ENCODE measurements at places on chromosomes 7 and 10.

DNA sequence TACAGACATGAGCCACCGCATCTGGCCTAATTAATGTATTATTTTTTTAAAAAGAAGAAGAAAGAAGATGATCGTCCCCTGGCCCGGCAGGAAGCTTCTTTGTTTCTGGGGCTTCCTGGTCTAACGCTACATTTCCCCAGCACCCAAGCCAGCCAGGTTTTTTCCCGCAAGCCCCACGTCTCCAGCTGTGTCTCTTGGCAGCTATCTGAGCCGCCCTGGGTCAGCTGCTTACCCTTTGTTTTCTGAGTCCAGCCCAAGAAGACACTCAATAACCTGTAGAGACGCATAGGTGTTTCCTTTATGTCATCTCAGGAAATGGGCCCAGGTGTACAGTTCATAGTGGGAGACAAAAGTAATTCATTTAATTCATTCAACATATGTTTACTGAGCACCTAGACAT, 110.2 kb downstream of the MTPAP start:
- no peak for DNase-seq

DNA sequence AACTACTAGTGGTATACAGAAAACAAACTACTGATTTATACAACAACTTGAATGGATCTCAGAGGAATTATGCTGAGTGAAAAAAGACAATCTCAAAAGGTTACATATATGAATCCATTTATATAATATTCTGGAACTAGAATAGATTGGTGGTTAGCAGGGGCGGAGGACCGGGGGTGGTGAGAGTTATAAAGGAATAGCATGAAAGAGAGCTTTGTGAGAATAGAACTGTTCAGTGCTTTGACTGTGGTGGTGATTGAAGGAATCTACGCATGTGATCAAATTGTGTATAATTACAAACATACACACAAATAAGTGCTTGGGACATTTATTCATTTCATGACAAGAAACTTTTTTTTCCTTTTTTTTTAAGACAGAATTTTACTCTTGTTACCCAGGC, 19.6 kb downstream of the RAB19 start:
- no peak for DNase-seq

GRCh38 chr7:36131026-36131425, 22.0 kb upstream of the EEPD1 start:
- no peak for DNase-seq

- no peak for DNase-seq
Observed at GRCh38 chr10:70430493-70431445, 10.7 kb downstream of the NODAL start.

- DNase-seq = peak; percentile 82
Observed at GRCh38 chr10:77531441-77532001, 106.1 kb downstream of the KCNMA1 start.

DNA sequence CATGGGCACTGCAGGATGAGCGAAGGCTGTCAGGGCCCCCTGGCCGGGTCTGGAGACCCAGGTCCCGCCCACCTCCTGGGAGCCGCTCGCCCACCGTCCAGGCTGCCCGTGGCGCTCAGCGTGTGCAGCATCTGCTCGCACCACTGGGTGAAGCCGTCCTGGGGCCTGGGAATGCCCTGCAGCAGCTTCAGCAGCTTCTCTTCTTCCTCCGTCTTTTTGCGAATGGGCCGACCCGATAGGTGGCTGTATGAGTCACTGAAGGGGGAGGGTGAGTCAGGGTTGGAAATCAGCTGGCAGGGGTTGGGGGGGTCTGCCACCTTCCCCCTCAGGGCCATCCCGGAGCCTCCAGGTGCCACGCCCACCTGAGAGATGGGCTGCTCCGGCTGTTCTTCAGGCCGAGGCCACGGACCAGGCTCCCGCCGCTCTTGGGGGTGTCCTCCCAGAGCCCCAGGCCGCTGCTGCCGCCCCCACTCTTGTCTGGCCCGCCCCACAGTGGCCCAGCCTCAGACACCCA, 8.7 kb downstream of the GNB2 start:
- DNase-seq = no peak

DNA sequence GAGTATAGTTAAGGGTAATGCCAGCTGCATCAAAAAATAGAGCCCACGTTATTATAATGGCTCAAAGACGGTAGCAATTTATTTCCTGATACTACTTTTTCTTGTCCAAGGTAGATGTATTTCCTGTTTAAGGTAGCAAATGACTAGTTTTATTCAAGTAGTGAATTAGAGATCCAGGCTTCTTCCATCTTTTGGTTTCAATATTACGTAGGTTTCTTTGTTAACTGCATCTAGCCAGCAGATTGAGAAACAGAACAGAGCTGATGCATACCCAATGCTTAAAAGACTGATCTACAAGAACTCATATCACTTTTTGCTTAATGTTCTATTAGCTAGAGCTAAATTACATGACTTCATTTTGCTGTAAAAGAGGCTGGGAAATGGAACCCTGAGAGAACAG, 992.1 kb downstream of the NRG3 start:
- no peak for DNase-seq

DNA sequence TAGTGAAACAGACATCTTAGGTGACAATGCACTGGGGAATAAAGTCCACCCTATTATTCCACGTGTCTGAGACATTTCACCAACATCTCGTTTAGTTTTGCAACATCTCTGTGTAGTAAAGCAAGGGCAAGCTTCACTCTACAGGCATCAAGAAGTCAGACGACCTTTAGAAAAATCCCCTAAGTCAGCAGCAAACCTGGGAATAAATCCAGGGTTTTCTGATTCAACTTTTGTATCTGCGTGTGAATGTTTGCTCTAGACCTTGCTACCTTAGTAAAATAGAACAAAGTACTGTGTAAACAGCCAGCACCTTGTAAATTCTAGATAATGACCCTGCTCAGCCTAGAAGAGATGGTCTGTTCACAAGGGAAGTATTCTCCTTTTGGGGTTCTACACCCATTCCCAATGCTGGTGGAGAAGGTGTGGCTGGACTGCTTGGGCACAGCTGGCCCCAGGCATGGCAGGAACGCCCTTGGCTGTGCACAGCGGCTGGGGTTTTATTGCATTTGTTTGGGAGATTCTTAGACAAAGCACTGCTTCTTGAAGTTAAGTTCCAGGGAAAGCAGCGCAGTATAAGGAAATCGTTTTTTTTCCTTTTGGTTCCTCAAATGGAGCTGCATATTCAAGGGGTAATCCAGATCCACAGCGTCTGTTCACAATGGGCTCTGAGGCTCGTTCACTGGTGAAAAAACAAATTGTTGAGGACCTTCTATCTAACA, 38.3 kb upstream of the GALNTL5 start:
- peak; percentile 55 for DNase-seq

DNA sequence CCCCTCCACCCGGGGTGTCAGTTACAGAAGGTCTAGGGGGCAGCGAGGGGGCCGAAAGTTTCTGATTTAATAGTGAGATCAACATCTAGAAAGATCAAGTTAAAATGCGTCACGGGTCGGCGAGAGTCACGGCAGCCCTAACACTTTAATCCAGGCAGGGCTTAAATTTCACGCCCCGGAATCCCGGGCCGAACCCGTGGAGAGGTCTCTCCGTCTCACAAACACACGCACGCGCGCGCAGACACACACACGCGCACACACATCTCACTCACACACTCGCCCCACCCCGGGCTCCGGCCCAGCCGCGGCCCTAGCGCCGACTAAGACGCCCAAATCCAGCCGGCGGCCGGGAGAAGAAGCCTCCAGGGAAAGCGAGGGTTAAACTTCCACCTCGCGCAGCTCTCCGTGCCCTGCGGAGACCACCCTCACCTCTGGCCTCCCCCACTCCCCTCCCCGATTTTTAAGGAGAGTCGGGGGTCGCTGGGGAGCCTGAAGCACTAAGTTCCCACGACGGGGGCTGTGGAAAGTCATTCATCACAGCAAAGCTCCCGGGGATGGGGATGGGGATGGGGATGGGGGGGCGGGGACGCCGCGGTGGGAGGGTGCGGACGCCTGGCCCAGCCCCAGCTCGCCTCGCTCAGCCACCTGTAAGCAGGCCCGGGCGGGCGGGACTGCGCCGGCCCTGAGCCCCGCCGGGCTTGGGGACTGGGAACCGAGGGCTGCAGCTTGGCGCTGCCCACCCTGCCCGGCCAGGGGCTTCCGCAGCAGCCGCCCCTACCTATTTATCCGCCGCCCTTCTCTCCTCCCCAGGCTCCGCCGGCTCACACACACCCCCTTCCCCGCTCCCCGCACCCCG, 1.6 kb downstream of the PDGFA start:
- DNase-seq = peak; percentile 51

DNA sequence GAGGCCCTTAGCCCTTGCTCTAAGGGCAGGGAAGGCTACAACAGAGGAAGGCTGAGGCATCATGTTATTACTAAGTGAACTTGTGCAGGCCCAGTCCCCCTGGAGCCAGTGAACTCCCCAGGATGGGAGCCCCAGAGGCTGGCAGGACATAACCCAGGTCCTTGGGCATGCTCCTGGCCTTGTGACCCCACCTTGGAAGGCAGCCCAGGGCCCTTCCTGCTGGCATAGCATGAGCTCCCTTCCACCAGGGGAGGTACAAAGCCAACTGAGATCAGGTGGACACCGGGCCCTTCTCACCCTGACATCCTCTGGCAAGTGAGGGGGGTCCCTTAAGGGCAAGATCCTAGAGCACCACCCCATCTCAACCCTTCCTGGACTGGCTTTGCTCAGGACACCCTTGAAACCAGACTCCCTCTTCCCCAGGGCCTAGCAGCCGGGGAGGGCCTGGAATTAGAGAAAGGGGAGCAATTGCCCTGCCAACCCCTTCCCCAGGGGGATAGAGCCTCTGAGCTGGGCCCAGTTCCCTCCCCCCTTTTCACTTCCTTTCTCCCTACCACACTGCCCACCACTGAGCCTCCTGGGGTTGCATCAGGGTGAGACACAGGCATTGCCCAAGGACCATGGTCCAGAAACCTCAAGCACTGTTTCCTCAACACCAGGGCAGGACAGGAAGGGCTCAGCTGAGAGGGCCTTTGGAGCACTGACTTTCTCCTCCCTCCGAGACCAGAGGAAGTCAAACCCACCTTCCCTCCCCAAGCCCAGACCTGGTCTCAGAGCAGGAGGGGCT, 1.8 kb upstream of the VSIR start:
- DNase-seq = no peak

- DNase-seq = no peak
Observed at GRCh38 chr7:90081621-90082020, 72.6 kb upstream of the STEAP1 start.

- no peak for DNase-seq
Observed at GRCh38 chr10:125494651-125495239, 188.2 kb downstream of the TEX36 start.

DNA sequence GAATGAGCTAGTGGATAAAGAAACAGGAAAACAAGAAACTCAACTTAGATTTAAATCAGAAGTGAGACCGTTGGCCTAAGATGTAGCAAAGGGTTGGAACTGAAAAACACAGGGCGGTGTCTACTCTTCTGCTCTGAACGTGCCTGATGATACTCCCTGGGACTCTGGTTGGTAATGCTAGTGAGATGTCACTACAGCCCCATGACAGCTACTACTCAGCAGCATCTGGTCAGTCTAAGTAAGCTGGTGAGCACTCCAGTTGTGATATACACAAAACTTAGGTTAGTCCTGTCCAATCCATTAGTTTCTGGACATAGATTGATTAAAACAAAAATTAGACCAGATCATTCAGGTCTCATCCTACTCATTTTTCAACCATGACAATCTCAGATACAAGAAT, 15.4 kb downstream of the MYPN start:
- DNase-seq = no peak

GRCh38 chr7:127477295-127478023, 85.0 kb upstream of the ZNF800 start:
- no peak for DNase-seq

DNA sequence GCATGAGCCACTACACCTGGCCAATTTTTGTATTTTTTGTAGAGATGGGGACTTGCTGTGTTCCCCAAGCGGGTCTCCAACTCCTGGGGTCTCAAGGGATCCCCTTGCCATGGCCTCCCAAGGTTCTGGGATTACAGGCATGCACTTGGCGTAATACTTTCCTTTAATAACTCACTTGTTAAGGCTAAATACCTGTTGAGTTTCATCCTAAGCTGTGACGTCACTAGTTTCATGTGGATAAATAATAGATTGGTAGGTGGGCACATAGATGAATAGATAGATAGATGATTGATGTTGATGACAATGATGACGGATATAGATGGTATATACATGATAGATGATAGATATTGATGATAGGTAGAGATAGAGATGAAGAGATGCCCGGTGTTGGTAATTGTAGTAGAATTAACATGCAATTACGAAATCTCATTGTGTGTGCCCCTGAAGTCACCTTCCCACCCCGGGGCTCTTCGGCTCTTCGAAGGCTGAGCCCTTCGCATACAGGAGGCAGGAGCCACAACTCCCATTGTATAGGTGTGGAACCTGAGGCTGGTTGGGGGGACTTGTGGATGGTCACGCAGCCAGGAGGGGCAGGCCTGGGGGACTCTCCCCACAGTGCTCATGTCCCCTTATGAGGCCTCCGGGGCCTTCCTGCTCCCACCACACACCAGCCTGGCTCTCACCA, 2.6 kb downstream of the GRIFIN start:
- no peak for DNase-seq

DNA sequence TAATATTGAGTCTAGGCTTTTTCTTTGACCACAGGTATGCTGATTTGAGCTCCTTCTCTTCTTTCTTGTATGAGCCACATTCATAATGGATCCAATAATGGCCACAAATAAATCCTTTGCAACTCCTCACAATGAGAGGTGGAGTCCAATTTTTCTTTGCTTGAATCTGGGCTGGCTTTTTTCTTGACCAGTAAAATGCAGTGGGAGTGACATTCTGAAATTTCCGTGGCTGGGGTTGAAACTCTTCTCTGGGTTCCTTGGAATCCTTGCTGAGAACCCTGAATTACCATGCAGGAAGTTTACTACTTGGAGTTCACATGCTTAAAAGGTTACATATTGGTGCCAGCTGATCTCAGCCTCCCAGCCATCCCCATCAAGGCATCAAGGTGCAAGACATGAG, 22.4 kb upstream of the FAM180A start:
- no peak for DNase-seq

- no peak for DNase-seq
Observed at GRCh38 chr10:128000471-128001362, 93.8 kb downstream of the PTPRE start.

GRCh38 chr7:77441046-77441445, 24.9 kb upstream of the GSAP start:
- no peak for DNase-seq

- no peak for DNase-seq
Observed at GRCh38 chr10:88198023-88198422, 334.6 kb downstream of the PTEN start.

- DNase-seq = no peak
Observed at GRCh38 chr7:22447762-22448161, 52.2 kb downstream of the STEAP1B start.

GRCh38 chr7:26439521-26440232, 148.0 kb downstream of the SNX10 start:
- DNase-seq = no peak

DNA sequence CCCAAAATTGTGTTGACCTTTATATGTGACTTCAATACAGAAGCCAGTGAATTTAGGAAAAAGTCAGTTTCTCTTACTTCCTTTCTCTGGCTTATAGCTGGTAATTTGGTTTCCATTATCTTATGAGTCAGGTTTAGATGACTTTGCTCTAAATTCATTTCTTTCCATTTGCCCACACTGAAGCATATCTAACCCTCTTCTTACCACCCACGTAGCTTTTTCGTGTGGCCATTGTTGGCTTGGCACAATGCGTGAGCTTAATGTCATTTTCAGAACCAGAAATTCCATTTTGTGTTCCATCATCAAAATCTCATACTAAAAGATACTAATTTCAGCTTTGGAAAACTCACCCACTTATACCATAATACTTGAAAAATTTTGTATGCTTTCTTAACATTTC, 271.2 kb downstream of the INHBA start:
- DNase-seq = no peak

GRCh38 chr10:75272094-75272493, 36.3 kb upstream of the COMTD1 start:
- no peak for DNase-seq
